Heart left ventricle (tissue), 16 donors: ENCODE measurements at places on chromosomes 13 and 19. TPM values are rescaled to one million over a fixed set of nuclear protein-coding genes. Genes with fewer than 3 reads are reported as not detected.
A peak's percentile ranks its signal among the peaks of the same experiment; 100 is the strongest.

- no peaks in the 10 kb centered on the region for H3K36me3 ChIP-seq
- no peak overlapping the region for H3K27ac ChIP-seq
- no peaks in the 10 kb centered on the region for H3K27me3 ChIP-seq
- no peaks in the 10 kb centered on the region for H3K4me1 ChIP-seq
Measured at GRCh38 chr19:30064348-30064699, 122.3 kb downstream of the URI1 start.

GRCh38 chr13:26476111-26476781 lies 81.2 kb upstream of the WASF3 start:
- peak; percentile 53 for DNase-seq
- no peaks in the 10 kb centered on the region for H3K4me1 ChIP-seq
- H3K4me3 ChIP-seq, result no peak overlapping the region
- no peaks in the 10 kb centered on the region for H3K27me3 ChIP-seq
- no peaks in the 10 kb centered on the region for H3K36me3 ChIP-seq
- peak overlapping the region; percentile 79 for H3K27ac ChIP-seq

GRCh38 chr13:96381681-96382080 lies 291.8 kb downstream of the HS6ST3 start:
- no peak overlapping the region for H3K4me3 ChIP-seq
- H3K27ac ChIP-seq, result no peak overlapping the region
- no peaks in the 10 kb centered on the region for H3K36me3 ChIP-seq

DNA sequence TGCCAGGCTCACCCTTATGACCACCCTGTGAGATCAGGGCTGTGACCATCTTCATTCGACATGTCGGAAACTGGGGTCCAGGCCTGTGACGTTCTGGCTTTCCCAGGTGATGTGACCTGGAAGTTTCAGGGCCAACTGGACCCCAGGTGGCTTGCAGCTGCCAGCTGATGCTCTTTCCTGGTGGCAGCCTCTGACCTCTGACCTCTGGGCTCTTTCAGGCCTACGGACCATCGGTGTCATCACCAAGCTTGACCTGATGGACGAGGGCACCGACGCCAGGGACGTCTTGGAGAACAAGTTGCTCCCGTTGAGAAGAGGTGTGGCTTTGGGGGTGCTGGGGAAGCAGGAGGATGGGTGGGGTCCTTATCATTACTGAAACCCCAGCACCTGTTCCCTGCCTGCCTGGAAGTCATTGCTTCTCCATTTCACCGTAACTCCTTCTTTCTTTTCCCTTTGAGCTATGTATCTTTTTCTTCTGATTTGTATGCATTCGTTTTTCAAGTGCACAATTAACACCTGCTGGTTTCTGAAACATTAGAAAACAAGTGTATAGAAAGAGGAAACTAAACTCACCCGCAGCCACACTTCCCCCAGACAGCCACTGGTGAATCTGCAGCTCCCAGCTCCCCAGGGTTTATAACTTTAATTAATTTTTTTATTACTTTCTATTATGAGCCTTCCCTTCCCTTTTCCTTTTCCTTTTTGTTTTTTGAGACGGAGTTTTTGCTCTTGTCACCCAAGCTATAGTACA lies 58.9 kb downstream of the TMED1 start:
- H3K4me3 ChIP-seq, result no peak overlapping the region
- no peaks in the 10 kb centered on the region for H3K4me1 ChIP-seq
- H3K27ac ChIP-seq, result no peak overlapping the region
- peaks cover 98% of the 10 kb centered on the region for H3K36me3 ChIP-seq

FGF9 gene
- 8.3 TPM for total RNA-seq

GRCh38 chr19:8363803-8364771 lies at the start of gene ANGPTL4:
Gene ANGPTL4 (plus strand): TSS chr19:8364155. CDS start chr19:8364322, 167 bp downstream.
- H3K27ac ChIP-seq, result peak within 1 kb of the TSS; percentile 98
- H3K4me3 ChIP-seq, result peak within 1 kb of the TSS; percentile 89
- DNase-seq, result peak; percentile 78
- H3K36me3 ChIP-seq, result no peaks in the 10 kb centered on the region
- H3K27me3 ChIP-seq, result no peaks in the 10 kb centered on the region
- H3K4me1 ChIP-seq, result peaks cover 56% of the 10 kb centered on the region

DNA sequence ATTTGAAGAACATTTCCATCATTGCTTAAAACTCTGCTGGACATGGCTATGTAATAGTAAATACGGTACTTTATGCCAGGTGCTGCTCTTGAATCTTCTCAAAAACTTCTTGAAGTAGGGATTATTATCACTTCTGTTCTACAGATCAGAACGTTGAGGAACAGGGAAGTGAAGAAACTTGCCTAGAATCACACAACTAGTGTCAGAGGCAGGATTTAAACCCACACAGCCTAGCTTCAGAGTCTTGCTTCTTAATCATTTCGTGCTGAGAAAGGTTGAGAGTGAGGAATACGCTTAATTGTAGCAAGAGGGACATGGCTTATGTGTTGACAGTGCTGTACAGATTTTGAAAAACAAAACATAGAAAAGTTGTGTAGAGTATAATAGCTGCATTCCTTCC lies 13.5 kb downstream of the TM9SF2 start:
- no peaks in the 10 kb centered on the region for H3K27me3 ChIP-seq
- H3K27ac ChIP-seq, result no peak overlapping the region
- H3K36me3 ChIP-seq, result peaks cover 5% of the 10 kb centered on the region
- peaks cover 74% of the 10 kb centered on the region for H3K4me1 ChIP-seq
- H3K4me3 ChIP-seq, result no peak overlapping the region

- no peaks in the 10 kb centered on the region for H3K27me3 ChIP-seq
- no peak for DNase-seq
- no peak overlapping the region for H3K4me3 ChIP-seq
- peaks cover 25% of the 10 kb centered on the region for H3K36me3 ChIP-seq
Measured at GRCh38 chr13:28716511-28716910, 2.3 kb downstream of the SLC46A3 start.

GRCh38 chr19:42571116-42571515 lies 23.6 kb downstream of the CEACAM8 start:
- DNase-seq, result no peak
- H3K4me3 ChIP-seq, result no peak overlapping the region
- no peak overlapping the region for H3K27ac ChIP-seq
- H3K27me3 ChIP-seq, result no peaks in the 10 kb centered on the region
- no peaks in the 10 kb centered on the region for H3K36me3 ChIP-seq

DNA sequence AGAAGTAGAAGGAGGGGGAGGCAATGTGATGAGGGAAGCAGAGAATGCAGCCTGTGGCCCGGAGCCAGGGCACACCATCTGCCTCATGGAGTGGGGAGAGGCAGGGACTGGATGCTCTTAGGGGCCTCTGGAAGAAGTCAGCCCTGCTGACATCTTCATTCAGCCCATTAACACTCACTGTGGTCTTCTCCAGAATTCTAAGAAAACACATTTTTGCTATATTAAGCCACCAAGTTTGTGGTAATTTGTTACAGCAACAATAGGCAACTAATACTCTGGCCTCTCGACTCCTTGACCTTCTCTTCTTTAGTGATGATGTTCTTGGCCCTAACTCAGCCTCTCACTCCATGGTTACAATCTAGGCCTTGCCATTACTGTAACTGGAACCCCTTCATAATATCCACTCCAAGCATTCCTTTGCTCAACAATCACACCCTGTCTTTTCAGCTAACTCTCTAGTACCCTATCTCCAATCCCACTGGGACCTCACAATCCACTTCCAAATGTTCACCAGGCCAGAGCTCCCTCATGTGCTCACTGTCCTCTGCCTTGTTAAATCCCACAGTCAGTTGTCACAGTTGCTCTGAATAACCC lies 98.5 kb downstream of the MIPEP start:
- no peak for DNase-seq
- no peak overlapping the region for H3K27ac ChIP-seq
- no peaks in the 10 kb centered on the region for H3K27me3 ChIP-seq
- no peaks in the 10 kb centered on the region for H3K36me3 ChIP-seq

DNA sequence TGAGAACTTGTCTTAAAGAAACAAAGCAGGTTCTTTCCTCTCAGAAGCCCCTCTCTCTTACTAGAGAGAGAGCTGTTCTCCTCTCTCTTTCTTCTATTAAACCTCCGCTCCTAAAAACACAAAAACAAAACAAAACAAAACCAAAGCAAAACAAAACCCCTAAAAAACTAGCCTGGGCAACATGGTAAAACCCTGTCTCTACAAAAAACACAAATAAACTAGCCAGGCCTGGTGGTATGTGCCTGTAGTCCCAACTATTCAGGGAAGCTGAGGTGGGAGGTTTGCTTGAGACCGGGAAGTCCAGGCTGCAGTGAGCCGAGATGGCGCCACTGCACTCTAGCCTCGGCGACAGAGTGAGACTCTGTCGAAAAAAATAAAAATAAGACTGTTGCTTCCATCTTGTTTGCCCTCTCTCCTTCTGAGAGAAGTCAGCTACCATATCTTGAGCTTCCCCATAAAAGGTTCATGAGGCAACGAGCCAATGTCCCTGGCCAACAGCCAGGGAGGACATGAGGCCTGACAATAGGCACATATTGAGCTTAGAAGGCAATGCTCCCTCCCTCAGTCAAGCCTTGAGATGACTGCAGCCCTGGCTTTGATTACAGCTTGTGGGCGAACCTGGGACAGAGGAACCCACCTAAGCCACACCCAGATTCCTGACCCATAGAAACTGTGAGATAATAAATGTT lies 17.5 kb upstream of the FLT3 start:
- H3K27me3 ChIP-seq, result no peaks in the 10 kb centered on the region
- no peaks in the 10 kb centered on the region for H3K4me1 ChIP-seq
- DNase-seq, result peak; percentile 53
- H3K4me3 ChIP-seq, result no peak overlapping the region
- H3K36me3 ChIP-seq, result no peaks in the 10 kb centered on the region

DNA sequence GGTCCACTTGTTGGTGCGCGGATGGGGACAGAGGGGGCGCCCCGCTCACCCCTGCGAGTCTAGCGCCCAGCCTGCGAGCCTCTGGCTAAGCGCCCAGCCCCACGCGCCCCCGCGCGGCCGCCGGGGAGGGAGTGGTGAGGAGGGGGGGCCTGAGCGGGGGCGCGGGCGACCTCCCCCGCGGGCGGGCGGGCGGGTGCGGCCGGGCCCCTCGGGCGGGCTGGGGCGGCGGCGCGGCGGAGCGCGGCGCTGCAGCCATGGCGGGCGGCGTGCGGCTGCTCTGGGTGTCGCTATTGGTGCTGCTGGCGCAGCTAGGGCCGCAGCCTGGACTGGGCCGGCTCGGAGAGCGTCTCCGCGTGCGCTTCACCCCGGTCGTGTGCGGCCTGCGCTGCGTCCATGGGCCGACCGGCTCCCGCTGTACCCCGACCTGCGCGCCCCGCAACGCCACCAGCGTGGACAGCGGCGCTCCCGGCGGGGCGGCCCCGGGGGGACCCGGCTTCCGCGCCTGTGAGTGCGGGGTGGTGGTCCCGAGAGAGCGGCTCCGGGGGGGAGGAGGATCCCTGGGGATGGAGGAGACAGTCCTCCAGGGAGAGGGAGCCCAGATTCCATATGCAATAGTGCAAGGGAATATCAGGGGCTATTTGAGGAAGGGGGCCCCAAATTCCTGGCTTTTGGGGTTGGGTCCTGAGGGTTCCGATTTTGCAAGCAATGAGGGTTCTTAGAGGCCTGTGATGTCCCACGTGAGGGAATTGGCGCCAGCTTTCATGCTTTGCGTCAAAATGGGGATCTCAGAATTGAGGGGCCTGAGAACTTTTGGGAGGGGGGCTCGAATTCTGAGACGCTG lies at the start of gene LTBP4:
TSS of gene LTBP4 (plus strand) at position 236 of the 841 bp plus-strand sequence. CDS start at position 255, 19 bp downstream.
- peaks cover 95% of the 10 kb centered on the region for H3K4me1 ChIP-seq
- peak within 1 kb of the TSS; percentile 90 for H3K27ac ChIP-seq
- peak; percentile 88 for DNase-seq
- peak within 1 kb of the TSS; percentile 72 for H3K4me3 ChIP-seq
- peaks cover 18% of the 10 kb centered on the region for H3K27me3 ChIP-seq

DNA sequence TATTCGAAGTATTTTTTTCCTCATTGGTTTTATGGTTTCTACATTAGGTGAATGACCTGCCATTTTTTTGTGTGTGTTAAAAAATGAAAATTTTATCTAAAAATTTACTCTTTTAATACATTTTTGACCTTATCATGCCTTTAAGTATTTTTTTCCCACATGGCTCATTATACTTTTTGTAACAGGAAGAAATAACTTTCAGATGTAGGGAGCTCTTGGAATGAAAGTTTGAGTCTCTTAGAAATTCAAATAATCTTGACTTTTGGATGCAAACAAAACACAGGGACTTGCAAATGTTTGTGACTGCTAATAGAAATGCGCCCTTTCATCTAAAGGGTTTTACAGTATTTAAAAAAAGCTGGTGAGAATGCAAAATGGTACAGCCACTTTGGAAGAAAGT lies 457.9 kb downstream of the KLF5 start:
- DNase-seq, result no peak
- no peaks in the 10 kb centered on the region for H3K27me3 ChIP-seq
- H3K4me3 ChIP-seq, result no peak overlapping the region
- H3K4me1 ChIP-seq, result no peaks in the 10 kb centered on the region
- H3K27ac ChIP-seq, result no peak overlapping the region

DNA sequence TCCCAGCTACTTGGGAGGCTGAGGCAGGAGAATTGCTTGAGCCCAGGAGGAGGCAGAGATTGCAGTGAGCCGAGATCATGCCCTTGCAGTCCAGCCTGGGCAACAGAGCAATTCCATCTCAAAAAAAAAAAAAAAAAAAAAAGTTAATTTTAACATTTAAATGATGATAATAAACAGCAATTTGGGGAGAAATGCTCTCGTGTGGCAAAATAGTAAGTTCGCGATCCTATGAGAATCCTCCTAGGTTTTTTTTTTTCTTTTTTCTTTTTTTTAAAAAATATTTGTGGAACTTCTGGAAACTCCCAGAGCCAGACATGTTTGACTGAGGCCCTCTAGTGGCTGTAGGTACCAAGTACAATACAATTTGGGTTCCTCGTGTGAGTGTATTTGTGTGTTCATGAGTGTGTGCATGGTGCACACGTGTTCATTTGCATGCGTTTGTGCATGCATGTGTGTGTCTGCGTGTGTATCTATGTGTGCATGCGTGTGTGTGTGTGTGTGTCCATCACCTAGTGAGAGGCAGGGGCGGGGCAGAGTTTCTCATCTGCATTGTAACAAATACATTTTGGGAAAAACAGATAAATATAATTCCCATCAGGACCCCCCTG lies 31.2 kb downstream of the TMPRSS9 start:
- no peak for DNase-seq
- H3K27ac ChIP-seq, result no peak overlapping the region
- no peak overlapping the region for H3K4me3 ChIP-seq
- no peaks in the 10 kb centered on the region for H3K36me3 ChIP-seq

ADGRL1 gene
- 20.1 TPM for total RNA-seq

DNA sequence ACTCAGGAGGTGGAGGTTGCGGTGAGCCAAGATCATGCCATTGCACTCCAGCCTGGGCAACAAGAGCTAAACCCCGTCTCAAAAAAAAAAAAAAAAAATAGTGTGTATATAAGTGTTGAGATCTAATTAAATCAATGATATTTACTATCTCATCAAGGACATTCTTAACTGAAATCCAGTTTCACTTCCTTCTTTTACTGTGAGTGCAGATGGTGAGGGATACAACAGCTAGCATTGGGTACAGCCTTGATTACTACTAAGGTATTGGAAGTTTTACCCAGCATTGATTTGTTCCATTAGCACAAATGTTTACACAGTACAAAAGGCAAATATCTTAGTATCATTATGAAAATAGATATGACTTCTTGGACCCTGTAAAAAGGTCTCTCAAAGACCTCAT lies 546.6 kb downstream of the KCTD12 start:
- H3K27ac ChIP-seq, result no peak overlapping the region
- no peaks in the 10 kb centered on the region for H3K4me1 ChIP-seq
- no peak for DNase-seq
- no peaks in the 10 kb centered on the region for H3K27me3 ChIP-seq
